ENCODE measurements at places on chromosomes 12 and 14. TPM values are rescaled to one million over a fixed set of nuclear protein-coding genes. Genes with fewer than 3 reads are reported as not detected.

GRCh38 chr12:46181465-46181864 lies 87.4 kb downstream of the SLC38A1 start:
- peaks cover 48% of the 10 kb centered on the region for H3K4me1 ChIP-seq
- H3K27ac ChIP-seq = no peak overlapping the region
- H3K4me3 ChIP-seq = no peak overlapping the region
- no peaks in the 10 kb centered on the region for H3K36me3 ChIP-seq
- DNase-seq = no peak
- H3K27me3 ChIP-seq = no peaks in the 10 kb centered on the region

- no peak overlapping the region for H3K27ac ChIP-seq
- no peaks in the 10 kb centered on the region for H3K27me3 ChIP-seq
- H3K4me3 ChIP-seq = no peak overlapping the region
- no peak for DNase-seq
Measured at GRCh38 chr12:9345171-9345570, 137.0 kb upstream of the PZP start.

GRCh38 chr12:13602172-13602571 lies 379.2 kb downstream of the GRIN2B start:
- DNase-seq = no peak
- H3K4me1 ChIP-seq = no peaks in the 10 kb centered on the region
- H3K27ac ChIP-seq = no peak overlapping the region

DNA sequence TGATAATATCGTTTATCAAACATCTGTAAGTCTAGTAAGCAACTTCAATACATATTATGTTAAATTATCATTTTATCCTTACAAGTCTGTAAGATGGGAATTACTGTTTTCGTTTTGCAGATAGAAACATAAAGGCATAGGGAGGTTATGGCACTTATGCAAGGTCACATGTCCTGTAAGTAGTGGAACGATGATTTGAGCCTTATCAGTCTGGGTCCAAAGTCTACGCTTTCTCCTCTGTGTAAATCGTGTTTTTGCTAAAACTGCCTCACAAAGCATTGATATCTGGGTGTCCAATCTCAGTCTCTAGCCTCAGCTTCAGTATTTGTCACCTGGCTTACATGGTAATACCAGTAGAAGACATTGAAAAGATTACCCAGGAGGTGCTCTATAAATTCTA lies 174.9 kb upstream of the RASSF8 start:
- H3K4me1 ChIP-seq = no peaks in the 10 kb centered on the region
- no peaks in the 10 kb centered on the region for H3K36me3 ChIP-seq
- no peaks in the 10 kb centered on the region for H3K27me3 ChIP-seq
- no peak overlapping the region for H3K27ac ChIP-seq
- DNase-seq = no peak
- no peak overlapping the region for H3K4me3 ChIP-seq

GRCh38 chr12:13100605-13100881 lies 2.9 kb downstream of the GSG1 start:
- H3K4me3 ChIP-seq = peak overlapping the region; percentile 47
- no peak for DNase-seq
- H3K36me3 ChIP-seq = no peaks in the 10 kb centered on the region

GRCh38 chr14:103372552-103373304 lies 12.5 kb upstream of the MARK3 start:
- no peak overlapping the region for H3K4me3 ChIP-seq
- H3K36me3 ChIP-seq = no peaks in the 10 kb centered on the region
- no peaks in the 10 kb centered on the region for H3K4me1 ChIP-seq
- no peak overlapping the region for H3K27ac ChIP-seq
- H3K27me3 ChIP-seq = no peaks in the 10 kb centered on the region

DNA sequence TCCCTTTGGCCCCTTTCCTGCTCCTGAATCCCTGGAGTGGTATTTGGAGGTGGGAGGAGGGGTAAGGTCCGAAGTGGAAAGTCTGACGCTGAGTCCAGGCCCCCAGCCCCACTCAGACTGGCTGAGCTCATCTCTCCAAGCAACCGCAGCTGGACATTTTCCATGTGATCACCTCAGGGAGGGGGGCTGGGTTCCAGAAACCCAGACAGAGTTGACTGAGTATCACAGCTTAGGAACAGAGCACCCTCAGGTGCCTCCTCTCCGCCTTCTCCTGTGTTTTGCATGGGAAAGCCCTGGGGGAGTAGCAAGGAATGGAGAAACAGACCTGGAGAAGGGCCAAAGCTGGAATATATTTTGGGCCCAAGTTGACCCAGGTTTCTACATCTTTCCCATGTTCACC lies 8.0 kb upstream of the ITGA5 start:
- peaks cover 91% of the 10 kb centered on the region for H3K27me3 ChIP-seq
- no peak overlapping the region for H3K4me3 ChIP-seq
- no peak overlapping the region for H3K27ac ChIP-seq
- peaks cover 9% of the 10 kb centered on the region for H3K4me1 ChIP-seq
- no peaks in the 10 kb centered on the region for H3K36me3 ChIP-seq
- DNase-seq = no peak

DNA sequence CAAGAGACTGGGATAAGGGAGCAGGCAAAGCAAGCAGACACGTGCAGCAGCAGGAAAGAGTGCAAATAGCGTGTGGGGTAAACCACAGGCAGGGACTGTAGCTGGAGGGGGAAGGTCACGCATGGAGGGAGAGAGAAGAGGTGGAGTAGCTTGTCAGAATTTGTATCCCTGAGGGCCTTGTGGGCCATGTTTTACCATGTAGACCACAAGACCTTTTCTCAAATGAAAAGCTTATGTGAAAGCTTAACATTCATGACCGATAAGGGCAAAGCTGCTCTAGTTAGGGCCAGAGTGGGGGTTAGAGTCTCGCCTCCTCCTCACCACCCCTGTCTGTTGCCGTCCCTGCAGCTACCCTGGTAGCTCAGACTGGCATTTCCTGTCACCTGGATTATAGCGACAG lies 152.9 kb upstream of the E2F7 start:
- H3K4me1 ChIP-seq = no peaks in the 10 kb centered on the region
- H3K27me3 ChIP-seq = no peaks in the 10 kb centered on the region
- no peak overlapping the region for H3K27ac ChIP-seq
- DNase-seq = no peak
- H3K4me3 ChIP-seq = no peak overlapping the region
- H3K36me3 ChIP-seq = no peaks in the 10 kb centered on the region

DNA sequence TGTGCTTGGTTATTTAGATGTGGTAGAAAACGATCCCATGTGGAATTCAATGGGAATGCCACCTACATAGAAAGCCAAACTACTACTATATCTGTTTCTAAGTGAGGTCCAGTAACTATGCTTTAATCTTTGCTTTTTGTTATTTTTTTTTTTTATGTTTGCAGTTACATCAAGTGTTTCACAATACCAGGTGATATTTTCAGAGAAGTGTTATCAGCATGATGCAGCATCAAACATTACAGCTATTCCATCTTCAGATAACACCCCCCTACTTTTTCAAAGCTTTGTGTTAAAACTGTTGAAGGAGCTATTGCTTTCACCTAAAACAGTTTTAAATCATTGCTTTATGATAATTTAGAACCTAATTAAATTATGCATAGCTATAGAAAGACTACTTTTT lies 163.8 kb upstream of the SLC16A7 start:
- no peaks in the 10 kb centered on the region for H3K36me3 ChIP-seq
- no peaks in the 10 kb centered on the region for H3K4me1 ChIP-seq
- no peak overlapping the region for H3K4me3 ChIP-seq
- DNase-seq = no peak
- no peak overlapping the region for H3K27ac ChIP-seq

GRCh38 chr12:85405781-85406522 lies 125.9 kb downstream of the ALX1 start:
- H3K27ac ChIP-seq = no peak overlapping the region
- H3K36me3 ChIP-seq = no peaks in the 10 kb centered on the region
- H3K27me3 ChIP-seq = no peaks in the 10 kb centered on the region
- no peaks in the 10 kb centered on the region for H3K4me1 ChIP-seq
- no peak for DNase-seq

DNA sequence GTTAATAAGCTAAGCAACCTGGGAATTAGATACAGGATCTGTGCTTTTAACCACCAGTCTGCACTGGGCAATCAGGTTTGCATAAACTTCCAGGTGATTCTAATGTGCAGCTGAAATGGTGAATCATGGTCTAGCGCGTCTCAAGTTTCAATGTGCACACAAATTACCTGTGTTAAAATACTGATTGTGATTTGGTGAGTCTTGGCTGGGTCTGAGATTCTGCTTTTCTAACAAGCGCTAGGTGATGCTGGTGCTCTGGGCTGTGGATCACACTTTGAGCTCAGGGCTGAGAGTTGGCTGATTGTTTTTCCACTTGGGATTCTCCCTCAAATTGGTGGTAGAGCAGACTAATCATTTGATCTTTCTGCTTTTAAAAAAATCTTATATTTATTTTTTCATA lies 124.8 kb downstream of the C12orf75 start:
- DNase-seq = no peak
- no peaks in the 10 kb centered on the region for H3K4me1 ChIP-seq
- no peak overlapping the region for H3K4me3 ChIP-seq
- no peaks in the 10 kb centered on the region for H3K36me3 ChIP-seq

DNA sequence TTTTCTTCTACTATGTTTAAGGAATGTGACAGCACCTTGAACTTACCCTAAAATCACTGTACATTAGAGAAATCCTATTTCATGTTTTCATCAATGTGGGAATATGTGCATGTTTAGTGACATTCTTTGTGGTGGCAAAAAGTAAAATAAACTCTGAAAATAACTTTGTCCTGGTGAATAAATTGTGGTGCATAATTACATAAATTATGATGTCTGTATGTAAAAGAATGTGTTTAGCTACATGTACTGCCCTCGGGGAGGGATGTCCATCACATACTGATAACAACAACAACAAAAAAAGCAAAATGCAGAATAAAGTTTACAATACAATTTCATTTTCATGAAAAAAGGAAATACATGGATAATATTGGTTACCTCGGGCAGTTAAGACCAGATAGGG lies 157.3 kb downstream of the METTL25 start:
- H3K27me3 ChIP-seq = no peaks in the 10 kb centered on the region
- no peaks in the 10 kb centered on the region for H3K36me3 ChIP-seq
- DNase-seq = no peak
- no peak overlapping the region for H3K27ac ChIP-seq
- H3K4me3 ChIP-seq = no peak overlapping the region

Gene KRT72
- not detected for total RNA-seq

Gene PROX2
- 0.41 TPM for total RNA-seq

Gene DIO3
- not detected for total RNA-seq

Gene FOXN4
- not detected for total RNA-seq

Gene NRXN3
- 3.7 TPM for total RNA-seq

Gene OAS2
- total RNA-seq = 37.9 TPM

Gene CAPZA3
- total RNA-seq = not detected

Gene HOXC4
- total RNA-seq = 0.93 TPM
